Activated CD4-positive, CD25-positive, alpha-beta regulatory T cell (primary cell): ENCODE measurements at places on chromosomes 4 and X.

GRCh38 chrX:46617906-46618305 lies 44.3 kb downstream of the CHST7 start:
- no peak for DNase-seq

DNA sequence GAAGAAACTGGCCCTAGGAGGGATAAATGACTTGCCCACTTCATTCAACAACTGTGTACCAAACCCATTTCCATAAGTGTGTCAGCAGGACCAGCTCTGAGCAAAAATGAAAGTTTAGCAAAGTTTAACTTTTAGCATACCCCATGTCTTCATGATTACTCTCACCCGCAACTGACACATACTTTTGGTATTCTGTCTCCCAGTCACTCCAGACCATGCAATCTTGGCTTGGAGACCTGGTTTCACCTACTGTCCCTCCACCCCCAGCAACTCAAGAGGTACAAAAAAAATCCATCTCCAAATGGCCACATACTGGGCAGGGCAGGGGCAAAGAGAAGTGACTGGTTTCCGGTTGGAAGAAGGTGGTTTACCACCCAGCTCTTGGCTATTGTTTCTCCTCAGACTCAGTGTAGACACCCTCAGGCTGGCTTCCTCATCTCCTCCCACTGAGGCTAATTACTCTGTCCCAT lies 79.8 kb downstream of the RLIM start:
- DNase-seq = no peak

- DNase-seq = no peak
Observed at GRCh38 chr4:54897590-54897989, 227.8 kb downstream of the KDR start.

- DNase-seq = no peak
Observed at GRCh38 chr4:3863841-3864741, 97.9 kb downstream of the ADRA2C start.

GRCh38 chr4:105350859-105351490 lies 122.9 kb downstream of the PPA2 start:
- no peak for DNase-seq

DNA sequence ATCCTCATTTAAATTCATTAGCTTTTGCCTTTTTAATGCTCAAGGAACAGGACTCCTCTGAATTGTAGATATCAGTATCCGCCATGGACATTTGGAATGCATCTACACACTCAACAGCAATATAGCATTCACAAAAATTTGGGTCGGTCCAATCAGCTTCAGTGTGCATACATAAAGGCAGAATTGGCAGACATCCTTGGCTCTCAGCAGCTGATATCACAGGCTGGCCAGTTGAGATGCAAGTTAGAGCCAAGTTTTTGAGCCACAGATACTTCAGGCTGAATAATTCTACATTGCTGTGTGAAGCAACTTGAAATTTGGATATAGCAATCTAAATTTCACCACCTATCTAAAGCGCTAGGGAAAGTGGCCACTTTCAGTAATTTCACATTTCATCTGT lies 821.1 kb downstream of the PCDH19 start:
- no peak for DNase-seq

DNA sequence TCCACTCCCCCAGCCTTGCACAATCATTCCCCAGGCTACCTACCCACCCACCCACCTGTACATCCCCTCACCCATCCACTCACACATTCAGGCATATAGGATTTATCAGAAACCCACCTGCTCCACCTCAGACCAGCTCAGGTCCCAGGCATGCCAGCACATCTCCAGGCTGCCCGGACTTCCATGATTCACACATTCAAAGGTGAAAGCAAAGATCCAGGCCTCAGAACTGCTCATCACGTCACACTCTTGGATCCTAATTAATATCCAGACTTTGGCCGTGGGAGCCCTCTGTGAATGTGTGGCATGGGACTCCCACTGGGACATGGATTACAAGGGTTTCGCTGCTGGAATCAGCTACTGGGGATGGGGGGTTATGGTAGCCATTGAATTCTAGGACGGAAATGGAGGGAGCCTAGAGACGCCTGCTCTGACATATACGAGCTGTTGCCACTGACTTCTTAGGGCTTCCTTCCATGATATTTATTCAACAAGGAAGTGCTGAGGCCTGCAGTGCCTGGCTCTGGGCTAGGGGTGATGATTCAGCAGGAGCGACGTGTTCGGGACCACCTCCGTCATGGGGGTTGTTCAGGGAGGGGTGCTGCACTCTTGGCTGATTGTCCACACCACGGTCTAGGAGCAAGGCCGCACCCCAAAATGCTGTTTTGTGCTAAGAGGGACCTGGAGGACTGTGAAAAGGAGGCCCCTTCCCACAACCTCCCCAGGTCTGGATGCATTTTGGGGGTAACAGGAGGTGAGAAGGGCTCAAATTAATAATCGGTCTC lies 56.9 kb upstream of the ADRA2C start:
- no peak for DNase-seq

GRCh38 chrX:70172221-70172620 lies 5.1 kb upstream of the DGAT2L6 start:
- no peak for DNase-seq

DNA sequence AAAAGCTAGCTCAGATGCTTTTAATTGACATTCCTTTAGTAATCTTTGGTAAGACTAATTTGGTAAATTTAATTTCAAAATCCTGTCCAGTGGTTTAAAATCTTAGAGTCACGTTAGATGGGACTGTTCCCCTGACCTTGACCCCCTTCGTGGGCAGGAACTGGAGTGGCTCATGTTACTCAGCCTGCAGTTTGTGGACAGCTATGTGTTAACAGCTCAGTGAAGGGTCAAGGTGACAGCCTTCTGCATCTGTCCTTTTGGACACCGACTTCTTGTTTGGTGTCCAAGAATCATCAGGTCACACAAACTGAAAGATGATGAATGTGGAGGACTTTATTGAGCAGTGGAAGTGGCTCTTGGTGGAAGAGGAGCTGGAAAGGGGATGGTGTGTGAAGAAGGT lies 2.9 kb downstream of the ARSF start:
- no peak for DNase-seq

GRCh38 chr4:169144061-169144600 lies 126.6 kb downstream of the SH3RF1 start:
- no peak for DNase-seq

DNA sequence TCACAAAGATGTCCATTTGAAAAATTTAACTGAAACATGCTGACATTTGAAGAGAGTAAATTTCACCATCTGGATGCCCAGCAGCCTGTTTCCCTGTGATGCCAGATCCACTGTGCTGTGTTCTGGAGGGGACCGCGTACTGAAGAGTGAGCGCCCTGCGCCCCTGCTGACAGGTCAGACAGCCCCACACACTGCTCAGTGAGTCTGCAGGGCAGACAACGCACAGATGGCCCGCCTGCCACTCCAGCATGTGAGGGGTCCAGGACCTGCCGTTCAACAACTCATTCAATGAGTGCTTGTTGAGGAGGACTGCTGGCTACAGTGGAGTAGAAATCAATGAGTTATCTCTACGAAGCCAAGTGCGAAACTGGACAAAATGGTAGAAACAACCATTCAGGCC lies 49.2 kb downstream of the FGFRL1 start:
- no peak for DNase-seq

DNA sequence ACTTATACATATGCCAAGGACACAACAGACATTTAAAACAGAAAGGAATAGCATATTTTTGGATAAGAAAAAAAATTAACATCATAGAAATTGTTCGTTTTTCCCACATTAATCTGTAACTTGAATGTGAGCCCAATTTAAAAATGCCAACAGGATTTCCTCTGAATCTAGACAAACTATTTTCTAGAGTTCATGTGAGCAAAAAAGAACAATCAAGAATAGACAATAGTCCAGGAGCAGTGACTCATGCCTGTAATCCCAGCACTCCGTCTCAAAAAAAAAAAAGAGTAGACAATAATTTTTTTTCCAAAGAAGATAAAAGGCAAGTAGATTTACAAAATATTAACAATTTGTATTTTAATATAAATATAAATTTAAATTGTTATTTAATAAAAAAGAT lies 73.7 kb upstream of the DUSP21 start:
- DNase-seq = no peak

- no peak for DNase-seq
Observed at GRCh38 chr4:124783847-124784246, 71.3 kb upstream of the ANKRD50 start.
